Stimulated activated CD4-positive, alpha-beta T cell treated with anti-CD3 and anti-CD28 coated beads, Interleukin-1b, Interleukin-23, amount 100 ng/mL, for 48 hours (primary cell): ENCODE measurements at places on chromosomes 16 and 17.

GRCh38 chr17:80408872-80409271, 6.1 kb upstream of the ENDOV start:
- no peak for DNase-seq

GRCh38 chr16:12002447-12003006, 26.0 kb downstream of the SNX29 start:
- no peak for DNase-seq

DNA sequence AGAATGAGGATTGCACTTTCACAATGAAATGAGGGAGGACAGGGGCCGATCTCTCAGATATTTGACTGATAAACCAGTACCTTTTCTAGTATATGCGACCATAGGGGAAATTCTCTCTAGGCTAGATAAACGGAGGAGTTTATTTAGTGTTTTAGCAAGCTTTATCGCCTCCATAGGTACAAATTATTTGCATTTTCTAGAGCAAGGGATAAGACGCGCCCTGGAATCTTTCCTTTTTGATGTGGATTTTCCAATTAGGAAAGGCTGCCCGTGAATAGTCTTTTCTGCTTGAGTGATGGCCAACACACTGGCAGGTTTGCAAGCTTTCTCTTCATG, 351 bp upstream of the GDPD1 start:
- DNase-seq, result no peak

DNA sequence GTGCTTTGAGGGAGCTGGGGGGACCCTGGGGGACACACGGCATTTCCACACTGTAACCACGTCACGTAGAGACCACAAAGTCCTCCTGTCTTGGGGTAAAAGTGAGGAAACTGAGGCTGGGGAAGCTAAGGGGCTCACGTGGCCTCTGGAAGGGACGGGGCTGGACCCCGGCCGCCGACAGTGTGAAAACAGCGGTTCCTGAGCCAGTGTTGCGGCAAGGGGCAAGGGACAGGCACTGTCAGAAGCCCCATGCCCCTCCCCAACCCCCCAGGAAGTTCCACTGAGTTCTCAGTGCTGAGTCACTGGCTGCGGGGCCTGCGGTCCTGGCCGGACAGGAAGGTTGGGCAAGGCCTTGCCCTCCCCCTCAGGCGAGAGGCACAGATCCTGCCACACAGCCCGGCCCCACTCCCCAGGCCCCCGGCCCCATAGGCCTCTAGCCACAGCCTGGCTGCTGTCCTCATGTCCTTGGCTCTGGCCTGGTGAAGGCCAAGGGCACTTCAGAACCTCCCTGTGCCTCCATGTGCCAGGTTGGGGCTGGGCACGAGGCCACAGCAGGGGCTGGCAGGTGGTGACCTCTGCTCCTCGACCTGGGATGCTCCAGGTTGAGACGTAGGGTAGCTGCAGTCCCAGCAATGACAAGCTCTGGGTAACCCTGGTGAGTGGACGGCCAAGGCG, 5.0 kb upstream of the CCDC57 start:
- no peak for DNase-seq

DNA sequence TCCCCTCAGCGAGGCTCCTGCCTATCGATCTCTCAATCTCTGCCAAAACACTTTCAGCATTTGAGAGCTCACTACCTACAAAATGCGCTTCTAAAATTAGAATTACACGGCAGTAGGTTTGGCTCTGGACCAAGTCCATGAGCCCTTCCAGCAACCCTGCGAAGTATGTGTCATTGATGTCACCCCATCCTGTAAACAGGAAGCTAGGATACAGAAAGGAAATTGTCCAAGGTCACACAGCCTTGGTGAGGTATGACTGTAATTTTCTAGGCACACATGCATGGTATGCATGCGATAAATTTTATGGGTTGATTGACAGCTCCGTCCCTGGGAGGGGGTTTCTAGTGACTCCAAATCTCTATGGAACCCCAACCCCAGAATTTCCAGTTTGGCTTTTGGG, 330.3 kb upstream of the CDH5 start:
- no peak for DNase-seq

- DNase-seq, result no peak
Measured at GRCh38 chr17:75913537-75914210, 9.0 kb upstream of the MRPL38 start.

DNA sequence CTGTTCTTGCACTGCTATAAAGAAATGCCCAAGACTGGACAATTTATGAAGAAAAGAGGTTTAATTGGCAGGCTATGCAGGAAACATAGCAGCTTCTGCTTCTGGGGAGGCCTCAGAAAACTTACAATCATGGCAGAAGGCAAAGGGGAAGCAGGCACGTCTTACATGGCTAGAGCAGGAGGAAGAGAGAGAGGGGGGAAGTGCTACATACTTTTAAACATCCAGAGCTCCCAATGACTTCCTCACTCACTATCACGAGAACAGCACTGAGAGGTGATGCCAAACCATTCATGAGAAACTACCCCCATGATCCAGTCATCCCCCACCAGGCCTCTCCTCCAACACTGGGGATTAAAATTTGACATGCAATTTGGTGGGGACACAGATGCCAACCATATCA, 13.3 kb downstream of the WFIKKN2 start:
- DNase-seq, result no peak
